Transverse colon (tissue), 4 donors: ENCODE measurements at places on chromosomes 6 and 20. TPM values are rescaled to one million over a fixed set of nuclear protein-coding genes. Genes with fewer than 3 reads are reported as not detected.

DNA sequence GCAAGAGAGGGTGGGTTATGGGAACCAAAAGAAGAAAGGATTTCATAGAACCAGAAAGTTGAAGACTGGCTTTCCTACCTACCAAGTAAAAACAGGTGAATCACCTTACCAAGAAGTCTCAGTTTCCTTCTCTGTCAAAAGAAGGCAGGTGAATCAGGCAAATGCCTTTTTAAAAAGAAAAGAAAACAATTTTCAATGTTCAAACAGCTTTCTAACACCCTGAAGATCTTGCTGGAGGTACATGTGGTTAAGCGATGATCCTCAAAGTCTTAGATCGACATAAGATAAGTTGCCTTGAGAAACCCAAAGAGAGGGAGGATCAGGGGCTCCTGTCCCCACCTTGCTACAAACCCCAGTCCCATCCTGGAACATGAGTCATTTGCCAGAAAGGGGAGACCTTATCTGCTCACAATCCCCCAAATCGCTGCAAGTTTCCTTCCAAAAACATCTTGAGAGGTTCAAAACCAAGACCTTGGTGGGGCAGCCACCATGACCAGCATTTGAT is 71.6 kb downstream of the NFATC2 start:
- H3K4me3 ChIP-seq = no peak overlapping the region
- H3K27ac ChIP-seq = no peak overlapping the region
- no peak for DNase-seq
- H3K4me1 ChIP-seq = no peaks in the 10 kb centered on the region
- H3K36me3 ChIP-seq = no peaks in the 10 kb centered on the region
- H3K27me3 ChIP-seq = no peaks in the 10 kb centered on the region

HUS1B gene
- 7.5 TPM for total RNA-seq

- H3K4me1 ChIP-seq = no peaks in the 10 kb centered on the region
- H3K27me3 ChIP-seq = no peaks in the 10 kb centered on the region
- H3K4me3 ChIP-seq = no peak overlapping the region
- H3K36me3 ChIP-seq = no peaks in the 10 kb centered on the region
These were observed 64.6 kb downstream of the UST start for GRCh38 chr6:148811459-148811858.

NMBR gene
- not detected for total RNA-seq

GRCh38 chr6:46104209-46104608 is 25.6 kb upstream of the ENPP4 start:
- H3K36me3 ChIP-seq = no peaks in the 10 kb centered on the region
- DNase-seq = no peak
- H3K4me1 ChIP-seq = no peaks in the 10 kb centered on the region
- no peaks in the 10 kb centered on the region for H3K27me3 ChIP-seq
